ENCODE measurements at places on chromosomes 3 and 15.

GRCh38 chr3:39226106-39226741 is 33.8 kb upstream of the XIRP1 start:
- DNase-seq = no peak

- DNase-seq = peak; percentile 24
Measured at GRCh38 chr3:196793246-196793645, 53.6 kb downstream of the PAK2 start.

DNA sequence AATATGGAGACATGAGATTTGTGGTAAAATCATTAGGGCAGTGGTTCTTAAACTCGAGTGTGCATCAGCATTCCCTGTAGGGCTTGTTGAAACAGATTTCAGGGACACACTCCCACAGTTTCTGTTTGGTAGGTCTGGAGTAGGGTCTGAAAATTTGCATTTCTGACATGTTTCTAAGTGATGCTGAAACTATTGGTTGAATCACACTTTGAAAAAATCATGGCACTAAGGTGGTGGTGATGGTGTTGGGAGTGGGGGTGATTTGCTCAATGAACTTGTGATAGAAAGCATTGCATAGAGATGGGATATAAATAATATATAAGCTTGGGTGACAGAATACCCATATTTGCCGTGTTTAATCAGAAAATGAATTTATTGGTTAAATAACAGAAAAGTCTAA is 11.3 kb downstream of the MITF start:
- DNase-seq = no peak

DNA sequence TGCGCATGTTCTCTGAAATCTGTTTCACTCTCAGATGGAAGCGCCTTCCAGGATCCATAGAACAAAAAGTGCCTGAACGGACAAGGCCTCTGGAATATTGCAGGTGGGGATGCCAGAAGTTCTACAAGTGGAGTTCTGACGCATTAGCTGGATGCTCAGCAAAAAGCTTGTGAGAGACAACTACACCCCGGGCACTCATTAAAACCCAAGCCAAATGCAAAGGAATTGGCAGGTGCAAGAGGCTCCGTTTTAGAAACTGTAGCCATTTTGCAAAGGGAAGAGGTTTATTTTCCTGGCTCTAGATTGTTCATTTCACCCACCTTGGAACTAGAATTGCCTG is 35.2 kb upstream of the SLC24A5 start:
- no peak for DNase-seq

GRCh38 chr3:172135185-172135584 is 95.8 kb downstream of the FNDC3B start:
- DNase-seq = no peak

- DNase-seq = peak; percentile 15
Measured at GRCh38 chr15:47929138-47929803, 191.5 kb upstream of the SLC24A5 start.

DNA sequence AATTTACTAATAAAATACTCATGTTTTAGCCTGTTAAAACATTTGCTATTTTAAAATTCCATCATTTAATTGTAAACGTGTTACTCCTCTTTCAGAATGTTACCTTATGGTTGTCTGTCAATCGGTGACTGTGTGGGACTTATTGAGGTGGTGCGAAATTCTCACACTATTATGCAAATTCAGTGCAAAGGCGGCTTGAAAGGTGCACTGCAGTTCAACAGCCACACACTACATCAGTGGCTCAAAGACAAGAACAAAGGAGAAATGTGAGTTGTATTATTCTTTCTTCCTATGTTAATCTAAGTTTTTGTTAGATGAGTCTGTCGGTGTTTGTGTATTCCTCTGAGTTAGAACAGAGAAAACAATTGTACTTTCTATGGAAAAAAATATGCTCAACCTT is 21.7 kb downstream of the KCNMB3 start:
- no peak for DNase-seq

DNA sequence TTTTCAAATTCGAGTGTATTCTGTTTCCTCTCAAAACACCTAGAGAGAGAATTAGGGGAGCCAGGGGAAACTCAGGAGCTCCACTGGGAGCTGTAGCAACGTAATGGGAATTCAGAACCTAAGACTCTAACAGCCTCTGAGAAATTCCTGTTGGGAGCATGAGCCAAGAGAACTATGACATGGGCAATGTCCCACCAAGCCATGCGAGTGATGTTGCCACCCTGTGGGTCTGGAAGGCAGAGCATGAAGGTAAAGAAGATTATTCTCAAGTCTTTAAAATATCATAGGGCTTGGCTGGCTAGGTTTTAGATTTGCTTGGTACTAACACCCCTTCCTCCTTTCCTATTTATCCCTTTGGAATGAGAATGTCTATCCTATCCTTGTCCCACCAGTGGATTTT is 392.6 kb upstream of the ADAMTS9 start:
- DNase-seq = peak; percentile 38

DNA sequence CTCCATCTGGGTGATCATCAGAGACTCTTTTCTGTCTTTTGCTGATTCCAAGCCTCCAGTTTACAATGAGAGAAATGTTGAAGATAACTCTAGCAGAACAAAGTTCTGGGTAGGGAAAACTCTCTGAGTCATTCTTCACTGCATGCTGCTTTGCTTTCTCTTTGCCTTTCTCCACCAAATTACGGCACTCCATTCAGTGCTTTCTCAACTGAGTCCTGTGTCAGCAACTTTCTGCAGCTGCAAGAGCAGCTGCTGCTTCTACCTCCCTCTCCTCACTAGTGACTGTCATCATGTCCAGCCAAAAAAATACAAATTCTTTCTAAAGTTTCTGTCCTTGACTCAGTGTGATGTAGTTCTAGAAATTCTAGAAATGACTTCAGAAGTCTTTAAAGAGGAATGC is 953.8 kb downstream of the IGSF11 start:
- no peak for DNase-seq

DNA sequence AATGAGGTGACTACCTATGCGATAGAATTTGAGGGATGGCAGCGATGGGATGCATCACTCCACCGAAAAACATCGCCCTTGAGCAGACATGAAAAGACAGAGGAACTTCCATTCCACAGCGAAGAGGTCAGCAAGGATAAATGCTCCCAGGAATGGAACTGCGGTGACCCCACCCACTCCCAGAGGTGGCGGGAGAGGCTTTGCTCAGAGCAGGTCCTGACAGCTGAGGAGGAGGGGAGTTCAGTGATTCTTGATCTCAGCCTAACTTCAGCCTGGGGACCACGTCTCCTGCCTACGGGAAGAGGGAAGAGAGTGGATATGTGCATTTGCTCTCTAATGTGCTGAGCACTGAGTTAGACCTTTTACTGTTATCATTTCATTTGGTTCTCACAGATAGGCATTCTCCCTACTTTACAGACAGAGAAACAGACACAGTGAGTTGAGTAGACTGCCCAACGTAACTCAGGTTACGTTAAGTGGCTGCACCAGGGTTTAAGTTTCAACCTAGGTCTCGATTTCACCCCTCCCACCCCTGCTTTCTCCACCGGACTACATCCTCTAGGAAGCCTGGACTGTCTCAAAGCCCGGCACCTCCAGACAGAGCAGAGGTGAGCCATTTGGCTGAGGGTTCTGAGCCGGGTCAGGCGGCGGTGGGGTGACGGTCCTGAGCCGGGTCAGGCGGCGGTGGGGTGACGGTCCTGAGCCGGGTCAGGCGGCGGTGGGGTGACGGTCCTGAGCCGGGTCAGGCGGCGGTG is 170.0 kb downstream of the RAB11A start:
- peak; percentile 67 for DNase-seq

- DNase-seq = no peak
Measured at GRCh38 chr3:156761713-156762451, 64.3 kb upstream of the LEKR1 start.

- DNase-seq = no peak
Measured at GRCh38 chr3:62090066-62090465, 283.3 kb downstream of the FEZF2 start.

GRCh38 chr3:63441262-63441661 is 163.2 kb downstream of the SYNPR start:
- no peak for DNase-seq

- DNase-seq = no peak
Measured at GRCh38 chr3:156132313-156132712, 11.9 kb downstream of the KCNAB1 start.

DNA sequence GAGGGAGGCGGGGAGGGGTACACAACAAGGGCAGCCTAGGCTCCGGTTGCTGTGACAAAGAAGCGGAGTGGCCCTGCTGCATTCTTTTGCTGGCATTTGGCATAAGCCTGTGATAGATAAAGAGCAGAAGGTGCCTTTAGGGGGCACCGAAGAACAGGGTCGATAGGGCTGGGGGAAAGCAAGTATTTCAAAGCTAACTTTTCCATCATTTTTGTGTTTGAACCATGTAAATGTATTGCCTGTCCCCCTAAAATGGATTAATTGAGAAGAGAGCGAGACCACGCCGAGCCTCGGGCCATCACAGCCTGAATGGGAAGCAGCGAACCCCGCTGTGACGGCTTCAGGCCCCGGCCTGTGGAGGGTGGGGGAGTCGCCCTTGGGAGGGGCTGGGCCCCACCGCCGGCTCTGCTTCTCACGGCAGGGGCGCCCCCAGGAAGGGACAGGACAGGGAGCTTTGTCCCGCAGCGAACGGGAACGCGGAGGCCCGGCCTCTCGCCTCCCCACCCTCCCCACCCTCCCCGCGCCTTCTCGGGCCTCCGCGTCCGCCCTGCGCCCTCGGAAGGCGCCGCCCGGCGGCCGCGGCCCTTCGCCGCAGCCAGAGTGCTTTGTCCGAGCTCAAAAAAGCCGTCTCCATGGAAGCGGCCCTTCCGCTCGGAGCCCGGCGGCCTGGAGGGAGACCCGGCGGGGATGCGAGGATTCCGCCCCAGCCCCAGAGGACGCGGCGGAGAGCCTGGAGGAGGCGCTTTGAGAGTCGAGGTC is 32.4 kb upstream of the ALDH1L1 start:
- peak; percentile 88 for DNase-seq

Measured in GM23338 (cell line).